ENCODE measurements at places on chromosomes 4 and X. TPM values are rescaled to one million over a fixed set of nuclear protein-coding genes. Genes with fewer than 3 reads are reported as not detected.

- H3K27ac ChIP-seq = no peak overlapping the region
- H3K36me3 ChIP-seq = no peaks in the 10 kb centered on the region
- H3K4me3 ChIP-seq = no peak overlapping the region
- peaks cover 3% of the 10 kb centered on the region for H3K27me3 ChIP-seq
- no peaks in the 10 kb centered on the region for H3K4me1 ChIP-seq
Observed at GRCh38 chr4:61195101-61195500, 5.0 kb upstream of the ADGRL3 start.

DNA sequence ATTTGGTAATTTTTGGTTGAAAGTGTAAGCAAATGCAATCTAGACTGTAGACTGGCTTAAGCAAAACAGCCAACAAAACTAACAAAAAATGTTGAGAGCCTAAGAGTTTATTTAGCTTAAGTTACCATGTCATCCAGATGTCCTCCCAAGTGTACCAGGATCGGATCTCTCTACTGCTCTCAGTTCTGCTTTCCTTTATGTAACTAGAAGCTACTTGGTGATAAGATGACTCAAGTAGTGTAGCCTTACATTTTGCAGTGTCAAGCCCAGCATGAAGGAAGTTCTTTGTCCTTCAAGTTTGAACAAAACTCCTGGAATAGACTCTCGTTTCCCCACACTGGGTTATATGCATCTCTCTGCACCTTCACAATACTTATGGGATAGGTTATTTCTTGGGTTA is 1500.0 kb downstream of the STIM2 start:
- no peaks in the 10 kb centered on the region for H3K27me3 ChIP-seq
- H3K27ac ChIP-seq = no peak overlapping the region
- no peaks in the 10 kb centered on the region for H3K4me1 ChIP-seq

DNA sequence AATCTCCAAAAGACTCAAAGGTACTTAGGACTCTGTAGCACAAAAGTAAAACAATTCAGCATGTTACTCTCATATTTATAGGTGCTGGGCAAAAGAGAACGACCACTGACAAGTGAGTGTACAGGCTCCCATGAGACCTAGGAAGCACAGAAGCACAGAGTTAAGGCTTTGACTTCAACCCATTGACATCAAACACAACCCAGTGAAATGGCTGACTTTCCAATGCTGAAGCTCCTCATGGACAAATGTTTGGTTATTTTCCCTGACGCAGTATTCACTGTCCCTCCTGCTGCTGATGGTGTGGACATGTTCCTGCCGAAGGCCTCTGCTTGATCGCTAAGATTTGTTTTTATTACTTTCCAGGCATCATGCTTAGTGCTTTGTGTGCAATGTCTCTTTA is 148.7 kb downstream of the TSPAN5 start:
- no peak overlapping the region for H3K27ac ChIP-seq
- no peak overlapping the region for H3K4me3 ChIP-seq
- no peak for DNase-seq
- no peaks in the 10 kb centered on the region for H3K27me3 ChIP-seq
- no peaks in the 10 kb centered on the region for H3K4me1 ChIP-seq

DNA sequence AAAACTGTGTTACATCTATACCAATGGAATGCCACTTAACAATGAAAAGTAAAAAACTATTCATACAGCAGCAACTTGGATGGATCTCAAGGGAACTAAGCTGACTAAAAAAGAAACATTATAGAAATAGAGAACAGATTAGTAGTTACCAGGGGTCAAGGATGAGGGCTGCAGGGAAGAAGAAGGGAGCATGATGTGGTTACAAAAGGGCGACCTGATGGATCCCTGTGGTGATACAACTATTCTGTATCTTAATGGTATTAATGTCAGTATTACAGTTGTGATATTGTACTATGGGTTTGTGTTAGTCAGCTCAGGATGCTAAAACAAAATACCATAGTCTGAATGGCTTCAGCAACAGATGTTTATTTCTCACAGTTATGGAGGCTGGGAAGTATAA is 190.7 kb downstream of the ZNF674 start:
- H3K27me3 ChIP-seq = no peaks in the 10 kb centered on the region
- H3K36me3 ChIP-seq = no peaks in the 10 kb centered on the region
- H3K4me3 ChIP-seq = no peak overlapping the region
- no peak overlapping the region for H3K27ac ChIP-seq
- H3K4me1 ChIP-seq = no peaks in the 10 kb centered on the region
- no peak for DNase-seq

DNA sequence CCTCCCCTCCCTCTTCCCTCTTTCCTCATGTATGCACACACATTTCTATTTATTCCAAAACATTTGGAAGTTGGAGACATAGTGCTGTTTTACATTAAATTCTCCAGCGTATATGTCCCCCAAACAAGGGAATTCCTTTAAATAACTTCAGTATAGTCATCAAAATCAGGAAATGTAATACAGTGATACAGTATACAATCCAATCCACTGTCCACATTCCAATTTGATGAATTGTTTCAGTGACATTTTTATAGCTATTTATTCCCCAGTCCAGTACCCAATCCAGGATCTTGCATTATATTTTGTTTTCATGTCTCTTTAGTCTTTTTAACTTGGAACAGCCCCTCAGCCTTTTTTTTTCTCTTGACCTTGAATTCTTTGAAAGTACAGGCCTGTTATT is 233.0 kb downstream of the DKK2 start:
- DNase-seq = no peak
- H3K4me1 ChIP-seq = no peaks in the 10 kb centered on the region
- H3K27me3 ChIP-seq = no peaks in the 10 kb centered on the region
- no peak overlapping the region for H3K4me3 ChIP-seq

GRCh38 chr4:6987588-6987961 is 55.6 kb upstream of the TADA2B start:
- H3K27me3 ChIP-seq = no peaks in the 10 kb centered on the region
- peaks cover 44% of the 10 kb centered on the region for H3K4me1 ChIP-seq

DNA sequence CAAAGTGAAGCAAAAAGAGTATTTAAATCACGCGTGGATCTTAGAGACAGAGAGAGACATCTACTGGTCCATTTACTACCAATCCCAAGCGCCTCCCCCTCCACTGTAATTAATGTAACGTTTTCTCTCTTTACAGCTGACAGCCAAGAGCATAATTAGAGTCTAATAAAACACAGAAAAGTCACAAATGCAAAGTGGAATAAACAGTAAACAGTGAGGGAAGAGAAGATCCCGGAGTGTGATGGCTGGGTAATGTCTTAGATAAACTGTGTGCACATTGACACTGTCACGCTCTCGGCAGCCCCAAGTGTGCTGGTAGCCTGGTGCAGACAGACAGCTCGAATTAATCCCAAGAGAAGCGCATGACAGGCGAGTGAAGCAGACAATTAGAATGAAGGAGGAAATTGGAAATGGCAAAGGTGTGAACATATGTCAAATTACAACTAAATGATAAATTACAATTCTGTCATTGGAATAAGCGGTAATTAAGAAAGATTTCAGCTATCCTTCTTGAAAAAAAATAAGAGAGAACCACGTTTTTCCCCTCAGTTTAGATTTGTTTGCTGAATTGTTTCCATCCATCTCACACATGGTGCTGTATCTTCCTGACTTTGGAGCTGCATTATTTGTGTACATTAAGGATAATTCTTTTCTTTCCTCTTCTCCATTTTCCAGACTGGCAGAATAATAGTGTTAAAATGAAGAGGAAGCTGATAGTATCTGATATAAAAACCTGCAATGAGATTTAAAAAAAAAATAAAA is 100.1 kb downstream of the CXXC4 start:
- no peaks in the 10 kb centered on the region for H3K27me3 ChIP-seq
- no peaks in the 10 kb centered on the region for H3K36me3 ChIP-seq
- no peak for DNase-seq
- H3K4me1 ChIP-seq = no peaks in the 10 kb centered on the region
- no peak overlapping the region for H3K27ac ChIP-seq
- no peak overlapping the region for H3K4me3 ChIP-seq

DNA sequence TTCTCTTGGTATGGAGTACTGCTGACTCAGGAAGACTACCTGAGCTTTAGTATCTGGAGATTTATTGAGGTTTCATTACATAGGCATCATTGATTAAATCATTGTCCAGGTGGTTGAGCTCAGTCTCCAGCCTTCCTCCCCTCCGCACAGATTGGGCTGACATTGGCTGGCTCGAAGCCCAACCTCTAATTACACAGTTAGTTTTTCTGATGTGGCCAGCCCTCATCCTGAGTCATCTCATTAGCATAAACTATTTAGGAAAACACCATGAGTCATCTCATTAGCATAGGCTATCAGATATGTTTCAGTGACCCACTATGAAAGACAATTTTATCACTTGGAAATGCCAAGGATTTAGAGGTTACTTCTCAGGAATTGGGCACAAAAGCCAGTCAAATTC is 93.9 kb upstream of the ANKRD50 start:
- no peak for DNase-seq
- no peaks in the 10 kb centered on the region for H3K4me1 ChIP-seq
- H3K27me3 ChIP-seq = no peaks in the 10 kb centered on the region
- H3K27ac ChIP-seq = no peak overlapping the region
- H3K36me3 ChIP-seq = no peaks in the 10 kb centered on the region

GRCh38 chr4:137375111-137375850 is 157.0 kb downstream of the PCDH18 start:
- H3K4me3 ChIP-seq = no peak overlapping the region
- H3K36me3 ChIP-seq = no peaks in the 10 kb centered on the region
- DNase-seq = no peak
- no peaks in the 10 kb centered on the region for H3K27me3 ChIP-seq

GRCh38 chrX:38754102-38754790 is 47.0 kb upstream of the MID1IP1 start:
- peak; percentile 4 for DNase-seq
- H3K4me1 ChIP-seq = no peaks in the 10 kb centered on the region
- no peak overlapping the region for H3K27ac ChIP-seq
- H3K4me3 ChIP-seq = no peak overlapping the region
- no peaks in the 10 kb centered on the region for H3K36me3 ChIP-seq

DNA sequence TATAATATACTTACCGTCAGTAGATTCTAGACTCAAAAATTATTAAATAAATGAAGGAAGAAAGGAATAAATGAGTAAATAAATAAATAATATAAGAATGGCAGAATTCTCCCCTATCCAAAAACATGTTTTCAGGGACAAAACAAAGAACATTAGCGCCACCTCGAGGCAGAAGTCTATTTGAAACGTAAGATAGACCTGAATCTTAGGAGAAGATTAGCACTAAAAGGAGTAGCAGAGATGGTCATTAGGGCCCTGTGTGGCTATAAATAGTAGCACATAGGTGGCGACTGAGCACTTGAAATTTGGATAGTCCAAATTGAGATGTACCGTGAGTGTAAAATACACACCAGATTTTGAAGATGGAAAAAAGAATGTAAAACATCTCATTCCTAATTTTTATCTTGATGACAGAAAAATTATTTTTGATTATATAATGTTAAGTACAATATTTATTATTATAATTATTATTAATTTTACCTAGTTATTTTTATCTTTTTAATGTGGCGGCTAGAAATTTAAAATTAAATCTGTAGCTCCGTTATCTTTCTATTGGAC is 24.3 kb upstream of the SRD5A3 start:
- H3K36me3 ChIP-seq = no peaks in the 10 kb centered on the region
- H3K27ac ChIP-seq = no peak overlapping the region
- no peaks in the 10 kb centered on the region for H3K27me3 ChIP-seq
- DNase-seq = peak; percentile 58
- no peaks in the 10 kb centered on the region for H3K4me1 ChIP-seq

DNA sequence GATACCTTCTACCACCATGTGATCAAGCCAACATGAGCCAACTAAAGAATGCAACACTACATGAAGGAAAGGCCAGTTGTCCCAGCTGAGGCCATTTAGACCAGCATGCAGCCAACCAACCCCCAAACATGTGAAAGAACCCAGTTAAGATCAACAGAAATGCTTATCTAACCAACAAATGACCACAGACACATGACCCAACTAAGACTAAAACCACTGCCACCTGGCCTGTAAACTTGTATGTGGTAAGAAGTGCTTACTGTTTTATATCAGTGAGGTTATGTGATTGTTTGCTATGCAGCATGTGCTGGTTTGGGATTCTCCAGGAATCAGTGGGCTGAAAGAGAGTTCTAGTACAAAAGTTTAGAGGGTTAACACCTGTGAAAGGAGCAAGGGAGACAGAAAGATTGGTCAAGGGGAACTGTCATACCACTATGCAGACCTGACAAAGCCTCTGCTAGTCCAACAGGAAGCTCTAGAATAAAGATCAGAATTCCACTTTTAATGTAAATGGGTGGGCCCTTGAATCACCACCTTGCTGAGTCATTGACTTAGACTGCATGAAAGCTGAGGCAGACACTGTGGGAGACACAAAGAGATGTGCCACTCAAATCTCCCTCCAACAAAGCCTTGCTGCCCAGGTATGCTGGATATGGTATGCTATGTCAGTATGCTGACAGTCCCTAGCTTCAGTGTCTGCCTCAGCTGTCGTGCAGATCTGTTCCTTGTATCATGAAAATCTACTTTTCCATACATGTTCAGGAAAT is 6.1 kb upstream of the SH3D19 start:
- no peak overlapping the region for H3K27ac ChIP-seq
- H3K4me1 ChIP-seq = peaks cover 3% of the 10 kb centered on the region
- no peak for DNase-seq
- H3K36me3 ChIP-seq = no peaks in the 10 kb centered on the region
- no peaks in the 10 kb centered on the region for H3K27me3 ChIP-seq

DNA sequence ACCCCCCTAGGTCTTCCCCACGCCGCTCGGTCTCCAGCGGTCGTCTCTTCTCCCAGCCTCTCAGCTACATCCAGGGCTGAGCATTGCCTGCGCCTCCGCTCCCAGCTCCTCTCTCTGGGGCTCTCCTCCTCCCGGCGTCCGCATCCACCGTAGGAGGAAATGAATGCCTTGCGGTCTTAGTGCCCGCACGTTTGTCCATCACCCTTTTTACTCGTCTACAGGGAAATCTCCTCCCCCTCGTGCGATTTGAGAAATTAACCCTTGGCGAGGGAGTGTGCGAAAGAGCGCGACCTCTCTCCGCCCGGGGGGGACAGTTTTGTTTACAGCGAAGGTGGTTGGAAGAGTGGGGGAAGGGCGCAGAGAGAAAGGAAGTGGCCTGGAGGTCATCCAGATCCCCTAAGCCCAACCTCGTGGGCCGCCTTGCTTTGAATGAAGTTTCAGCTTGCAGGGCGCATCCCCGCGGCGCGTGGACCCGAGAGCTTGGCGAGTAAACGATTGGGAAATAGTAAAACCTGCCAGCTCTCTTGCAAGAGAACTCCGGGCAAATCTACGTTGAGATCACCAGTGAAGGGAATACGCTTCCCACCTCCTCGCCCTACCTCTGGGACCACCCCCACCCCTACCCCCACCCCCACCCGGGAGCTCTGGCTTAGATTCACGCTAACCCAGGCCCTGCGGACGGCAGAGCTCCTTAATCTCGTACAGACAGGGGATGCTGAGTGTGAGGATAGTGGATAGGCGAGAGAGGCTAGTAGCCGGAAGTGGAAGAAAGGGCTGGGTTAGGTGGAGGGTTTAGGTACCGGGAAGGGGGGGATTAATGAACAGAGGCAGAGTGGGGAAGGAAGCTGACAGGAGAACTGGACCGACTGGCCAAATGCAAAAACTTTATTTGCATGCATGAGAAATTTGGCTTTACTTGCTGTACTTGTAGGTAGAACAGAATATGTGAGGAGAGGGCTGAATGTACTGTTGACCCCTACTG is at the start of gene ELOVL6:
TSS of gene ELOVL6 (minus strand) at position 181 of the 982 bp plus-strand sequence. CDS start 280 bp downstream, outside the sequence.
- DNase-seq = peak; percentile 26
- H3K27ac ChIP-seq = peak within 1 kb of the TSS; percentile 92
- no peaks in the 10 kb centered on the region for H3K36me3 ChIP-seq
- no peaks in the 10 kb centered on the region for H3K27me3 ChIP-seq
- H3K4me3 ChIP-seq = peak within 1 kb of the TSS; percentile 72
- H3K4me1 ChIP-seq = peaks cover 16% of the 10 kb centered on the region

Gene MAMLD1
- 4.5 TPM for total RNA-seq

Gene TMEM35A
- total RNA-seq = 0.12 TPM

Gene L1CAM
- total RNA-seq = 0.98 TPM

Gene LEF1
- total RNA-seq = 2.0 TPM

Gene MAGEB17
- total RNA-seq = 0.41 TPM

Gene CXorf38
- total RNA-seq = 5.7 TPM

Gene SMARCA5
- total RNA-seq = 18.8 TPM

Gene MAGEC3
- total RNA-seq = not detected

Gene ASMT
- not detected for total RNA-seq

Data from pancreas (tissue), 10 donors.